ENCODE measurements at places on chromosomes 4 and X.

DNA sequence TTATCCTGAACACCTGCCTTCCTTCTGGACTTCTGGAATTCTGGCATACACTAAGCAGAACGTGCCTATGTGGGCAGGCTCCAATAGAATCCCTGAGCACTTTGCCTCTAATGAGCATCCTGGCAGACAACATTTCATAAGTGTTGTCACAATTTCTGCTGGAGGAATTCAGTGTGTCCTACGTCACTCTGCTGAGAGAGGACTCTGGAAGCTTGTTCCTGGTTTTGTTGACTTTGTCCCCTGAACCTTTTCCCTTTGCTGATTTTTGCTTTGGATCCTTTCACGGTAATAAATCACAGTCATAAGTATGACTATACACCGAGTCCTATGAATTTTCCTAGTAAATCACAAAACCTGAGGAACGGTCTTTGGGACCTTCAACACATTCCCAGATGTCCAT, 43.2 kb downstream of the MTMR8 start:
- no peak for DNase-seq

DNA sequence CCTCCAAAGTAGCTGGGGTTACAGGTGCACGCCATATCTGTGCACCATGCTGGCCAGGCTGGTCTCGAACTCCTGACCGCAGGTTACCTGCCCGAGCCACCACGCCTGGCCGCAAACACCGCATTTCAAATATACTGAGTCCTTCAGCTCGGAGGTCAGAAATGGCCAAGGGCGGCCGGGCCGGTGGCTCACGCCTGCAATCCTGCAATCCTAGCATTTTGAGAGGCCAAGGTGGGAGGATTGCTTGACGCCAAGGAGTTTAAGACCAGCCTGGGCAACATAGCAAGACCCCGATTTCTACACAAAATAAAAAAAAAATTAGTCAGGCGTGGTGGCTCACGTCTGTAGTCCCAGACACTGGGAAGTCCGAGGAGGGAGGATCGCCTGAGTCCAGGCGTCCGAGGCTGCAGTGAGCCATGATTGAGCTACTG, 71.9 kb upstream of the PPP2R3B start:
- no peak for DNase-seq

GRCh38 chr4:72805284-72805683, 236.3 kb upstream of the ADAMTS3 start:
- no peak for DNase-seq

GRCh38 chrX:97529536-97530200, 646.0 kb downstream of the RPA4 start:
- DNase-seq, result peak; percentile 66
